ENCODE measurements at places on chromosomes 2 and 18. TPM values are rescaled to one million over a fixed set of nuclear protein-coding genes. Genes with fewer than 3 reads are reported as not detected.
A peak's percentile ranks its signal among the peaks of the same experiment; 100 is the strongest.

DNA sequence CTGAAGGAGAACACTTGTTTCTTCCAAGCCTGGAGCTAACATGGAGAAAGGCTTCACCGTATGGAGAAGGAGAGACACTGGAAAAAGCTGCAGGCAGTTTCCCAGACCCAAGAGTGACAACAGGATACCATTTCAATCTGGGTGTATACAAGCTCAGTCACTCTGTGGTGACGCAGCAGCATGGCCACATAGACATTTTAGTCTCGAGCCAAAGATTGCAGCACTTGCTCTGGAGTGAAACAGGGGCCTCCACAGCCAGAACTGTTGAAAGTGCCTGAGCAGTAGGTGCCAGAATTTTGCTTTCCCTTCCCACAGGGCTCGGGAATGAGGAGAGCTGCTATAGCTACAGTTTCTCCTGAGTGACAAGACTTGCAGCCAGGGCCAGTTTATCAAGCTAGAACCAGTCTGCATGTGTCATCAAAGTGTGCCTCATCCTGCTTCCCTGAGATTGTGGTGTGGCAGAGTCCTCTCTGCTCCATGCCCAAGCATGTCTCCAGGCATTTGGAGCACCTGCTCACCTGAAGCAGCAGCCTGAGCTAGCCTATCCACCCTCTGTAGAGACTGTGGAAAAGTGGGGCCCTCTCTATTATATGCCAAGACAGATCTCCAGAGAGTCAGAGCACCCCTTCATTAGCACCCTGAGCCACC, 234.6 kb upstream of the CDH19 start:
- H3K36me3 ChIP-seq, result no peaks in the 10 kb centered on the region
- H3K27ac ChIP-seq, result no peak overlapping the region
- no peak for DNase-seq
- no peaks in the 10 kb centered on the region for H3K4me1 ChIP-seq
- H3K4me3 ChIP-seq, result no peak overlapping the region

GRCh38 chr2:9844576-9844975, 1.3 kb downstream of the TAF1B start:
- H3K4me3 ChIP-seq, result peak overlapping the region; percentile 60
- peak overlapping the region; percentile 1 for H3K27ac ChIP-seq
- DNase-seq, result no peak

GRCh38 chr2:21676676-21677075, 552.9 kb downstream of the TDRD15 start:
- H3K4me1 ChIP-seq, result no peaks in the 10 kb centered on the region

DNA sequence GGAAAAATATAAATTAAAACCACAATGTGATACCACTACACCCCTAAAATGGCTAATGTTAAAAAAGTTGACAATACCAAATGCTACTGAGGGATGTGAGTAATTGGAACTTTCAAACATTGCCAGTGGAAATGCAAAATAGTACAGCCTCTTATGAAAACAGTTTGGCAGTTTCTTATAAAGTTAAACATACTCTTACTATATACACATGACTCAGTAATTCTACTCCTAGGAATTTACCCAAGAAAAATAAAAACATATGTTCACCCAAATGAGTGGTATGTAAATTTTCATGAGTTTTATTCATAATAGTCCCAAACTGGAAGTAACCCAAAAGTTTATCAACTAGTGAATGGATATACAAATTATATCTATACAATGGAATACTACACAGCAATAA, 228.0 kb downstream of the CYP26B1 start:
- no peaks in the 10 kb centered on the region for H3K27me3 ChIP-seq
- no peaks in the 10 kb centered on the region for H3K4me1 ChIP-seq
- H3K27ac ChIP-seq, result no peak overlapping the region
- H3K36me3 ChIP-seq, result no peaks in the 10 kb centered on the region
- H3K4me3 ChIP-seq, result no peak overlapping the region
- no peak for DNase-seq

The EN1 gene
- not detected for polyA plus RNA-seq

GRCh38 chr2:103991591-103991990, 862.3 kb upstream of the POU3F3 start:
- H3K27me3 ChIP-seq, result no peaks in the 10 kb centered on the region
- H3K4me3 ChIP-seq, result no peak overlapping the region
- DNase-seq, result peak; percentile 4

DNA sequence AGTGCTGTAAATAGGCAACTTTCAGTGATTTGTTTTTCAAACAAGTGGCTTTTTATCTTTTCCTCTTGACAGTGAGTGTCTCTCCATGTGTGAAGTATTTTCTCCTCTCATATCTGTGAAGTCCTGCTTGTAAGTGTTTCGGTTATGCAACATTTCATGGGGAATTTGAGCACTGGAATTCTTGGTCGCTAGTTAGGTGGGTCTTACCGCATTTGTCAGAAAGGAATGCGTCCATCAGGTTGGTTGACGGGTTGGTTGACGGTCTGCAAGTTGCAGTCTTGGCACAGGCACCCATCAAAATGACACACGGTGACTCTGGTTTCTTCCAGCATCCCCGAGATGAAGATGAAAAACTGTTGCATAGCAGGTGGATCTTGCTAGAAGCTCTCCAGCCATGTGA, 109.8 kb downstream of the AGAP1 start:
- H3K4me1 ChIP-seq, result peaks cover 25% of the 10 kb centered on the region
- no peak for DNase-seq
- no peaks in the 10 kb centered on the region for H3K36me3 ChIP-seq
- H3K27ac ChIP-seq, result no peak overlapping the region
- no peak overlapping the region for H3K4me3 ChIP-seq

GRCh38 chr2:95343429-95344214, 46.5 kb downstream of the KCNIP3 start:
- H3K27me3 ChIP-seq, result peaks cover 62% of the 10 kb centered on the region
- H3K4me3 ChIP-seq, result no peak overlapping the region
- H3K36me3 ChIP-seq, result no peaks in the 10 kb centered on the region
- DNase-seq, result no peak
- H3K27ac ChIP-seq, result no peak overlapping the region

DNA sequence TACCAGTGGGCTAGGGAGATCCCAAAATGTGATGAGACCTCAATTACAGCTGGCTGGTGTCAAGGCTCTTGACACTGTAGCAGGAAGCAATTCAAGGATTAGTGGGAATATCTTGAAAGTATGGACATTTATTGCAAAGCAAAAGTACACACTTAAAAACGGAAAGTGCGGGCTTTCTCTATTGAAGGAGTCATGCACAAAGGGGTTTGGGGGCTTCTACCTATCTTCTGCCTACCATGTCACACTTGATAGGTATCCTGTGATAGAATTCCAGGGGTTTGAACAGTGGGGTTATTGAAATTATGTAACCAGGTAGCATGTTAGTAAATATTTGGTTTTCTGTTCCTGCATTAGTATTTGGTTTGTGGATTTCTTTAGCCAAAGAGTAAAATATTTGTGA, 1652.1 kb upstream of the DDX18 start:
- DNase-seq, result no peak
- no peaks in the 10 kb centered on the region for H3K4me1 ChIP-seq
- H3K36me3 ChIP-seq, result no peaks in the 10 kb centered on the region
- H3K4me3 ChIP-seq, result no peak overlapping the region

The PSTPIP2 gene
- 9.8 TPM for polyA plus RNA-seq

The GREB1 gene
- polyA plus RNA-seq, result 2.7 TPM

- H3K4me1 ChIP-seq, result no peaks in the 10 kb centered on the region
- no peak overlapping the region for H3K27ac ChIP-seq
- DNase-seq, result no peak
Measured at GRCh38 chr2:237326266-237327171, 87.4 kb downstream of the COL6A3 start.

DNA sequence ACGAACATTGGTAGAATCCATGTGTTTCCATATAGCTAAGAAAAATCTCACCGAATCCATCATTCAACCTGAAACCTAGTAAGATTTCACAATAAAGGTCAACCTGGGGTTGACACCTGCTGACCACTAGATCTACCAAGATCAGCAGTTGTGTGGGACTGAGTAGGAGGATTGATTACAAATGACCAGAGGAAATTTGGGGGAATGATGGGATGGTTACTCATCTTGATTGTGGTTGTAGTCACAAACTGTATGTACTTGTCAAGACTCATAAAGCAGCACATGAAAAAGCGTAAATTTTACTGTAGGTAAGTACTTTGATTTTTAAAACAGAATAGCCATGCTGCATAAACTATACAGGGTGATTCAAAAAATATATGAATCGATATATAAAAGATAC, 14.7 kb downstream of the DAPL1 start:
- no peak for DNase-seq
- peaks cover 8% of the 10 kb centered on the region for H3K27me3 ChIP-seq
- no peak overlapping the region for H3K27ac ChIP-seq
- H3K4me3 ChIP-seq, result no peak overlapping the region

GRCh38 chr2:203080447-203081045, 65.9 kb downstream of the NBEAL1 start:
- no peak for DNase-seq
- peaks cover 35% of the 10 kb centered on the region for H3K36me3 ChIP-seq
- no peak overlapping the region for H3K27ac ChIP-seq

The CCDC178 gene
- not detected for polyA plus RNA-seq

The FEV gene
- polyA plus RNA-seq, result 1.2 TPM

- H3K36me3 ChIP-seq, result peaks cover 34% of the 10 kb centered on the region
- peak overlapping the region; percentile 58 for H3K27ac ChIP-seq
- no peaks in the 10 kb centered on the region for H3K27me3 ChIP-seq
- DNase-seq, result no peak
Measured at GRCh38 chr18:28108814-28109213, 68.1 kb downstream of the CDH2 start.

DNA sequence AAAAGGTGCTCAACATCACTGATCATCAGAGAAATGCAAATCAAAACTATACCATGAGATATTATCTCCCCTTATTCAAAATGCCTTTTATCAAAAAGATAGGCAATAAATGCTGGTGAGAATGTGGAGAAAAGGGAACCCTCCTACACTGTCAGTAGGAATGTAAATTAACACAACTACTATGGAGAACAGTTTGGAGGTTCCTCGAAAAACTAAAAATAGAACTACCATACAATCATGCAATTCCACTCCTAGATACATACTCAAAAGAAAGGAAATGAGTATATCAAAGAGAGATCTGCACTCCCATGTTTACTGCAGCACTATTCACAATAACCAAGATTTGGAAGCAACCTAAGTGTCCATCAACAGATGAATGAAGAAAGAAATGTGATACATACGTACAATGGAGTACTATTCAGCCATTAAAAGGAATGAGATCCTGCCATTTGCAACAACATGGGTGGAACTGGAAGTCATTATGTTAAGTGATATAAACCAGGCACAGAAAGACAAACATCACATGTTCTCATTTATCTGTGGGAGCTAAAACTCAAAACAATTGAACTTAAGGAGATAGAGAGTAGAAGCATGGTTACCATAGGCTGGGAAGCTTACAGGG, 63.8 kb downstream of the MAP4K3 start:
- DNase-seq, result no peak
- H3K27me3 ChIP-seq, result no peaks in the 10 kb centered on the region
- H3K27ac ChIP-seq, result no peak overlapping the region
- peaks cover 41% of the 10 kb centered on the region for H3K36me3 ChIP-seq
- no peaks in the 10 kb centered on the region for H3K4me1 ChIP-seq

GRCh38 chr2:208266553-208266893, 468 bp downstream of the PIKFYVE start:
- peaks cover 12% of the 10 kb centered on the region for H3K4me1 ChIP-seq
- peaks cover 10% of the 10 kb centered on the region for H3K36me3 ChIP-seq
- H3K27ac ChIP-seq, result peak overlapping the region; percentile 90

GRCh38 chr2:164014068-164014731, 278.4 kb upstream of the FIGN start:
- H3K4me3 ChIP-seq, result no peak overlapping the region
- H3K36me3 ChIP-seq, result no peaks in the 10 kb centered on the region
- DNase-seq, result no peak
- no peak overlapping the region for H3K27ac ChIP-seq
- H3K27me3 ChIP-seq, result no peaks in the 10 kb centered on the region
- no peaks in the 10 kb centered on the region for H3K4me1 ChIP-seq

DNA sequence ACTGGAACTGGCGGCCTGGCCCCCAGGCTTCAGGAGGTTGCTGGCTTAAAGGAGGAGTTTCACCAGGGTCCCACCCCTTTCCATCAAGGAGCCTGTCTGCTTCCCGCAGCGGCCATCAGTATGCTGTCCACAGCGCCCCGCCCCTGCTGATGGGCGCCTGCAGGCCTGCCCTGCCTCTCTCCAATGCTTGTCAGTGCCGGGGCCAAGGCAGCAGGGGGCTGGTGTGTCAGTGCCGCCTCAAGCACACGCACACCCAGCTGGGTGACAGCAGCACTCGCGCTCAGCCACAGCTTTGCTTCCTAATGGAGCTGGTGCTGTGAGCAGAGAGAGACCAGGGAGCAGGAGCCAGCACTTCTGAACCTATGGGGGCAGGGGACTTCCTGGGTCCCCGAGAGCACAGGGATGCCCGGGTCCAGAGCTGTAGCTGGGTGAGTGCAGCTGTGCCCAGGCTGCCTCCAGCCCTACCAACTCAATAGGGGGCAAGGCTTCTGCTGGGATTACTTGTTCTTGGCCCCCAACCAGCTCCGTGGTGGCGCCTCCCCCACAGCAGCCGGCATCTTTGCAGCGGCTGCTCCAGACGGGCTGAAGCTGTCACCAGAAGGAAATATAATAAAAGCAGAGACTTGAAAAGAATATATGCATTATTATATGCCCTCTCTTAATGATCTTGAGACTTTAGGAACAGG, 377.2 kb upstream of the LRATD1 start:
- H3K4me1 ChIP-seq, result no peaks in the 10 kb centered on the region
- peak; percentile 9 for DNase-seq

- no peak for DNase-seq
- H3K4me1 ChIP-seq, result no peaks in the 10 kb centered on the region
- no peak overlapping the region for H3K4me3 ChIP-seq
- H3K27me3 ChIP-seq, result no peaks in the 10 kb centered on the region
- no peaks in the 10 kb centered on the region for H3K36me3 ChIP-seq
- H3K27ac ChIP-seq, result no peak overlapping the region
Measured at GRCh38 chr2:134590679-134591078, 128.1 kb downstream of the TMEM163 start.

The CRYGD gene
- not detected for polyA plus RNA-seq

The FER1L5 gene
- 0.02 TPM for polyA plus RNA-seq

DNA sequence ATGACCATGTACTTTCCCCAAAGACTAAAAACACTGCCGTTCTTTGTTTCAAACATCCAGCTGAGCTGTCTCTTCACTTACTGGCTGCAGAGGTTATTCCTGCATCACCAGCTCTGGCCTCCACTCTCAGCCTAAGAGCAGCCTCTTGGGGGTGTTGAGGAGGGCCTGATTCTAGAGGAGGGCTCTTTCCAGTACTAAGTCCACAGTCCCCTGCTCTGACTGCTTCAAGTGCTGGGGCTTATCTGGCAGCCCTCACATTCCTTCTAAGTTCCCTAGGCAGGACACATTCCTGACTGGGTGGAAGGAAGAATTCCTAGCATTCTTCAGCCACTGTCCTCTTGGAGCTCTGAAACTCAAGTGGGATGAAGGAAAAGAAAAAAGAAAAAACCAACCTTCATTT, 32.9 kb upstream of the EHBP1 start:
- no peaks in the 10 kb centered on the region for H3K27me3 ChIP-seq
- peaks cover 11% of the 10 kb centered on the region for H3K4me1 ChIP-seq
- peak overlapping the region; percentile 79 for H3K27ac ChIP-seq
- DNase-seq, result no peak
- no peaks in the 10 kb centered on the region for H3K36me3 ChIP-seq

GRCh38 chr2:231522418-231523180, 7.6 kb downstream of the NMUR1 start:
- no peak overlapping the region for H3K27ac ChIP-seq
- H3K4me3 ChIP-seq, result no peak overlapping the region
- no peaks in the 10 kb centered on the region for H3K27me3 ChIP-seq
- no peaks in the 10 kb centered on the region for H3K36me3 ChIP-seq

The POTEI gene
- polyA plus RNA-seq, result not detected

The NFATC1 gene
- polyA plus RNA-seq, result 0.02 TPM

Measured in SK-N-SH (cell line).